ENCODE measurements at places on chromosomes 3 and 15.

- DNase-seq, result no peak
Observed at GRCh38 chr3:69983546-69984265, 15.8 kb upstream of the SAMMSON start.

DNA sequence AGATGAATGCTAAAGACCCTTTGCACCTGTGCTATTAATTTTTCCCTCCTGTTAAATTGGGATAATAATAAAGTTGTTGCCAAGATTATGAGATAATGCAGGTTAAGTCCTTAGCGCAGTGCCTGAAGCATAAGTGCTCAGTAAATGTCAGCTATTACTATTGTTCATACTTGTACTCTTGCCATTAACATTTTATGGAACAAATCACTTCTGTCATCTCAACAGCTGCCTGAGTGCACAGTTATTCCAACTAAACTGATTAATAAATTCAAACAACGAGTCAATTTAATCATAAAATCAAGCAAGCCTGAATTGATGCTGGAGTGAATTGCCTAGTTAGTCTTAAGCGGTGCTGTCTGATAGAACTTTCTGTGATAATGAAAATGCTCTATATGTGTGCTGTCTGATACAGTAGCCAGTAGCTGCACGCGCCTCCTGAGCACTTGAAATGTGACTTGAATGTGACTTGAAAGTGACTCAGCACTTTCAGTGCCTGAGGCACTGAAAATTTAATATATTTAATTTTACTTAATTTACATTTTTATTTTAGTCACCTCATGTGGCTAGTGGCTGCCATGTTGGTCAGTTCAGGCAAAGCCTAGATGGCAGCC, 198.7 kb upstream of the PFN2 start:
- no peak for DNase-seq

DNA sequence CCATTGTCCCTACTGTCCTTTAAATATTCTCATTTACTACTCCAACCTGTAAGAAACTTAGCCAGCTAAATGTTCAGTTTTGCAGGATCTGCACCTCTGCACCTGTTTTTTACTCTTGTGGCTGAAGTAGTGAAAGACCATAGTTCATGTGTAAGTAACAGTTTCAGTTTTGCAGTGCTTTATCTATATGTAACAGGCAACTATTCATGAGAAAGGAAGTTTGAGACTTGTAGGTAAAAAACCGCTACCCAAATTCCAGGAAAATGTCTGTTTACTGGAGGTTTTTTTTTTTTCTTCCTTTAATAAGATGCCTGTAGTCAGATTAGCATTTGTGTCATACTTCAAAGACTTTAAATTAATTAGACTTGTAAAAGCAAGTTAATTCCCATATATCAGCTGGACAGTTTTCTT, 25.4 kb upstream of the MBNL1 start:
- DNase-seq, result no peak

GRCh38 chr3:113084777-113085176, 94.0 kb downstream of the GTPBP8 start:
- DNase-seq, result peak; percentile 11

DNA sequence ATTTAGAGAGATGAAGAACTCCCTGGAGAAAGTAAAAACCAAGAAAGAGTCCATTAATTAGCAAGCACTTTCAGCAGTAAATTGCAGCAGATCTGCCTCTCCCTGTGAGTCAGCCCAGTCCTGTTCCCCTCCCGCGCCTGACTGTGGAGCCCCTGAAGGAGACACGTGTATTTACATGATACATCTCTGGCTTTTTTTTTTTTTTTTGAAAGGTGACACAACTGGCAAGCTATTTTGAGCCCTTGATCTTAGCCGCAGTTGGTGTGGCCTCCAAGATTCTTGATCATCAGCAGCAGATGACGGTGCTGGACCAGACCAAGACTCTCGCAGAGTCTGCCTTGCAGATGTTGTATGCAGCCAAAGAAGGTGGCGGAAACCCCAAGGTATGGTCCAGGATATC, 271.8 kb upstream of the TPM1 start:
- no peak for DNase-seq

DNA sequence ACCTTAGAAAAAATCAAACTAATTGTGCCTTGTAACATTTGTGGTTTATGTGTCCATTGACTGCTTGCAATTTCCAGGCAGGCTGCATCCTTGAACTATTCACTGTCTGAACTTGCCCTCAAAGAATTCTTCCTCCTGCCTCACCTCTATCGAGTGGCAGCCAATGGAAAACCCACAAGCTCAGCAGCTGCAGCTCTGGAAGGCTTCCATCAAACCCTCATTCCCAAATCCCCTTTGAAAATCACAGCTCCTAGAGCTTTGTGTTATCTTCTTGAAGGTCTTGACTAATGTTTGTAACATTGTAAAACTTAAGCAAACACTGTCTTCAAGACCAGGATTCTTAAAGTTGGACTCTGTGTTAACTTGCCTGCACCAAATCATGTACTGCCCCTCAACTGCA, 81.1 kb downstream of the FILIP1L start:
- DNase-seq, result peak; percentile 38

- no peak for DNase-seq
Observed at GRCh38 chr3:33578325-33579177, 138.3 kb upstream of the UBP1 start.

GRCh38 chr3:59572106-59572505, 522.3 kb upstream of the CFAP20DC start:
- no peak for DNase-seq

- no peak for DNase-seq
Observed at GRCh38 chr15:74725845-74726773, 781 bp upstream of the CYP1A1 start.

- no peak for DNase-seq
Observed at GRCh38 chr15:77642793-77643430, 10.2 kb upstream of the LINGO1 start.

- no peak for DNase-seq
Observed at GRCh38 chr3:112143251-112143650, 10.2 kb upstream of the GCSAM start.

DNA sequence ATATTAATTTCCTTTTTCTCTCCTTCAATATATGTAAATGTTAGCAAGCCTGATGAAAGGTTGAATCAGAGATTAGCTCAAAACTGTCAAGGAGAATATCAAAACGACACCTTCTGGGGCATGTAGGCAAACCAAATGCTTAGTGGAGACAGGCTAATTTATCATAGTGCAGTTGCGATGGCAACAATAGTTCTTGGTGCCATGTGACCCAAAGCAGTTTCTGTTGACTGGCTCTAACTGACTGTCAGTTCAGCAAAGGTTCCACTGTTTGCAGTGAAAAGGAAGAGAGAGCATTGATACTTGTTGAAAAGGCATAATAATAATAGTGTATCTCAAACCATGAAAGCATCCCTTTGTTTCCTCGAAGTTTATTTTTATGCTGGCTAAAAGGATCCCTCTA, 513.9 kb downstream of the NLGN1 start:
- no peak for DNase-seq

Data from adrenal gland (tissue), 19 donors.